Lung microvascular endothelial cell (primary cell): ENCODE measurements at places on chromosomes 13 and 19.

DNA sequence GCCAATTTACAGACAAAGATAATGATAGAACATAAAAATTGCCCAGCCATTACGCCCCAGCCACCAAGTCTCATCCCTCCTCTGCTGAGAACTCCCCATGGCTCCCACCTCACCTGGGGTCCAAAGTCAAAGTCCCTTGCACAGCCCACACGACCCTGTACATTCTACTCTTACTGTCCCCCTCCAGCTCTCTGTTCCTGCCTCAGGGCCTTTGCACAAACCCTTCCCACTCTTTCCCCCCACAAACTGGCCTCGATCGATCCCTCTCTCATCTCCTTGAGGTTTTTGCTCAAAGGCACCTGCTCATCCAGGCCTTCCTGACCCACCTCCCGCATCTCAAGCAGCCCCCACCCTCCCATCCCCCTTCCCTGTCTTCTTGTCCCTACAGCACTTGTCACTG, 1.3 kb downstream of the DOCK6 start:
- DNase-seq: no peak

GRCh38 chr19:56866538-56866937, 26.0 kb upstream of the PEG3 start:
- DNase-seq: no peak

GRCh38 chr19:3825286-3825956, 39.2 kb upstream of the MATK start:
- DNase-seq: no peak

GRCh38 chr19:20969898-20970297, 46.8 kb downstream of the ZNF85 start:
- no peak for DNase-seq

DNA sequence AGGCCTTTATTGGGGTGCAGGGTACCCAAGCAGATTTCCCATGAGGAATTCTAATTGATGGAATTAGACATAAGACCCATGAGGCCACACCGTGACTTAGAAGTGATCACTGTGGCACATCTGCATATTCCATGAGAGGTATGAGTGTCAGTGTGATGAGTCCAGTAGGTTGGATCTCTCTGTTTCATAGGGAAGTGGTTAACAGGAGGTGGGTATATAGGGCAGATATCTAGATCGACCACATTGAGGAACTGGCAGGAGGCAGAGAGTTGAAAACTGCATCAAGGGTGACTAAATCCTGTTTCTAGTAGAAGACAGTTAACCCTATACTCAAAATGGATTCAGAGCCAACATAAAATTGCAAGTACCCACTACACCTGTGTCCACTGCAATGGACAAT, 68.6 kb upstream of the MIR17HG start:
- DNase-seq: no peak

DNA sequence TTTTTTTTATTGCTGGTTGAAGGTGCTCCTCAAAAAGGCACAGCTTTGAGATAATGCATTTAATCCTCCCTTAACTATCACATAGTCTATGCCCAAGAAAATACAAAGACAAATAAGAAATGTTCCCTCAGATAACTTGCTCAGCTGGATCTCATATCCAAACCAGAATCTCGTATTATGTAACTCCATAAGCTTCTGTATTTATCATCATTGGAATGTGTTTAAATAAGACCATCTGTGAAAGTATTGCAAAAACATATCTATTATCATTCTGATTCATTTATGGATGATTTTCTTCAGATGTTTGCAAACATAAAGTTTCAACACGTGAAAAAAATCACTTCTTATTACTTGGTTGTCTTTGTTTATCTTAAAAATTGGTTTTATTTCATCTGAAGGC, 190.9 kb downstream of the IRS2 start:
- no peak for DNase-seq

GRCh38 chr13:40379196-40379595, 287.2 kb downstream of the FOXO1 start:
- no peak for DNase-seq

GRCh38 chr13:91740756-91741155, 342.3 kb downstream of the GPC5 start:
- DNase-seq: no peak

GRCh38 chr13:71219698-71220415, 647.1 kb downstream of the DACH1 start:
- no peak for DNase-seq

GRCh38 chr13:40311356-40312101, 354.9 kb downstream of the FOXO1 start:
- no peak for DNase-seq

GRCh38 chr19:35890113-35890650, 10.2 kb downstream of the NFKBID start:
- DNase-seq: no peak

DNA sequence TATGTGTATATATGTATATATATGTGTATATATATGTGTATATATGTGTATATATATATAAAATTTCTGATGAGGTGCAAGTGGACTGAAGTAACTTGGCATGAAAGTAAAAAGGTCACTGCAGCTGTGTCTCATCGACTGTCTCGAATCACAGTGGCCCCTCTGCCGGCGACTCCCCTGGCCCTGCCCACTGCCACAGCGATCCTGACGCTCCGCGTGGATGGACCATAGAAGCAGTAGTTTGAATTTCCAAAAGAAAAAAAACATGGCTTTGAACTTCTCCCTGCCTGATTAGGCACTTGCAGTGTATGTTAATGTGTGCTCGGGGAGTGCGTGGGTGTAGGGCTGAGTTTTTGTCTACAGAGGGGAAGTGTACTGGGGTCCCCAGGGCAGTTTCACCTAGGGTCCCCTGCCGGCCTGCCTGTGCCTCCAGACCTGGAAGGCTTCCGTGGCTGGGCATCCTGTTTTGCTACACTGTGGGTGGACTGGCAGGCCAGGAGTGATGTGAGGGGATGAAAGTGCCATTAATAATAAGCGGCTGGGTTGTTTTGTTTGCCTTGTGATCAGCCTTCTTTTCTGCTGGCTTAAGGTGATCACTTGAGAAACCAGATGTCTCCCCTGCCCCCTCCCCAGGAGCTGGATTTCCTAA, 10.8 kb downstream of the ZIC5 start:
- no peak for DNase-seq

DNA sequence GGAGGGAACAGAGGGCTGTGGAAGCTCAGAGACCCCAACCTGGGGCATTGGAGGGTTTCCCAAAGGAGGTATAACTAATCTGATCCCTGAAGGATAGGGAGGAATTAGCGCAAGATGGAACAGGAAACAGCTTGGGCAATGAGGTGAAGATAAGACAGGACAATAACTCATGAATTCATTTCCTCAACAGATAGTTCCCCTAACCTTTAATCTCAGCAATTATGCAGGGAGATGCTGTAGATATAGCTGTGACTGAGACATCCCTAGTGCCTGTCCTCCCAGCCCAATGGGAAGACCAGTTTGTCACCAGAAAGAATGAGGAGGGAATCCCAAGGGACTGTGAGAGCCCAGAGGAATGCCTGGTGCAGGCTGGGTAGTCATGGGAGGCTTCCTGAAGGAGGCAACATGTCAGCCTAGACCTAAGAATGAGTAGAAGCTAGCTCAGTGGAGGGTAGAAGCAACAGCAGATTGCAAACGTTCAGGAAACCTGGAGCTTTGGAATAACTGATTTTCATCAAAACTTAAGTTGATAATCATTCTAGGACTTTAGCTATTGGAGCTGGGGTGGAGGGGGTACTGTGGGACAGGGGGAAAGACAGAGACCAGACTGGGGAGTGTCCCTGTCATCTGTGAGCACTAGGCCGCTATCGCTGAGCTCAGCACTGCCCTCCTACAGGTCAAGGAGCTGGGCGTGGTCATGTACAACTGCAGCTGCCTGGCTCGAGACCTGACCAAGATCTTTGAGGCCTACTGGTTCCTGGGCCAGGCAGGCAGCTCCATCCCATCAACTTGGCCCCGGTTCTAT, 18.8 kb downstream of the HIPK4 start:
- DNase-seq: no peak

DNA sequence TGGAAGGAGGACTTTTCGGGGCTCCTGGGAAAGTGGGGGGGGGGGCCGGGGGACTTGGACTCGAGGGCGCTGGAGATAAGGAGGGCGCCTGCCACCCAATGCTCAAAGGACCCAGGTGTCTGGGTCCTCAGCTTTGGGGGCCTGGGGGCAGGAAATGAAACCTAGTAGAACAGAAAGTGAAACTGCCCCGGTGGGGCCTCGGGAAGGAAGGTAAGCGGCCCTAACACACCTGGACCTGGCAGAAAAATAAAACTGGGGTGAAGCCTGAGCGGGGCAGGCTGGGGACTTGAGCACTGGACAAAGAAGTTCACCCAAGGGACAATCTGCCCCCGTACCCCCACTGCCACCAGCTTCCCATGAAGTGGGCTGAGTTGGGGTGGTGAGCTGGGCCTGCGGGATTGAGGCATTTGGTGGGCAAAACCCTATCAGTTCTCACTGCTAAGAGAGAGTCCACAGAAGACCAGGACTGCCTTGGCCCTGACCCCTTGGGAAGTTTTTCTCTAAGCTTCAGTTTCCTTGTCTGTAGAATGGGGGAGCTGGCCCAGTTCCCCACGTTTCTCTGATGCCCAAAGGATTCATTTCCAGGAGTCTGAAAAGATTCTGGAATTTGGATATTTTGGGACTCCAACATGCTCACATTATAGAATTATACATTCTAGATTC, 2.3 kb downstream of the PRKD2 start:
- no peak for DNase-seq

DNA sequence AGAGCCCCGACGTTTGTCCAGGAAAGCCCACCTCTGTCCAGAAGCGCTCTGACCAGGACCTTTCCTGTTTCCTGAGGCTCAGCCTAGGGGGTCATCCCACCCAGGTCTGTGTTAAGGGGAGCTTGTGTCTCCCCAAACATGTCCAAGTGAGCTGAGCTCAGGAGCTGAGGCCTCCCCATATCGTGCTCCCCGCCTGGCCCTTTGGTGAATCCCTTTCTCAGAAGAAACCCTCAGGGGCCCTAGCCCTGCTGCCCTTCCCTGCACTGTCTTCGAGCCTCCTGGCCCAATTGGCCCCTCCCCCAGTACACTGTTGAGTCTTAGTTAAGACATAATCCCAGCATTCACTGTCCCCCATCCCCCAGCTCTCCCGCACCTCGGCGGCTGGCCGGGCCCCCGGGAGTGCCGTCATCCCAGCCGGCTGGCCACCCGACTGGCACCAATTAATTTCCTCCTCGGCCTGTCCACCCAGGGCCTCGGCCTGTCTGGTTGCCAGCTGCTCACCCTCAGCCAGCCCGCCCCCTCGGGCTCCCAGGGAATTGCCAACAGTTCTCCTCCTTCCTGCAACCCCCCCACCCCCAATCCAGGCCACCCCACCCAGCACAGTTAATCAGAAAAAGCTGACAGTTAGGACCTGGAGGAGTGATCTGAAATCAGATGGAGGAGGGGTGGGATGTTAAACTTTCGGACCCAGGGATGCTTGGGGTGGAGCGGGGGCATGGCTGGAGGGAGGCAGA, 13.6 kb downstream of the IER2 start:
- DNase-seq: peak; percentile 35
